ENCODE measurements at places on chromosomes 1 and 21.

- peak; percentile 1 for DNase-seq
These were observed 40.6 kb downstream of the NTNG1 start for GRCh38 chr1:107181253-107181969.

DNA sequence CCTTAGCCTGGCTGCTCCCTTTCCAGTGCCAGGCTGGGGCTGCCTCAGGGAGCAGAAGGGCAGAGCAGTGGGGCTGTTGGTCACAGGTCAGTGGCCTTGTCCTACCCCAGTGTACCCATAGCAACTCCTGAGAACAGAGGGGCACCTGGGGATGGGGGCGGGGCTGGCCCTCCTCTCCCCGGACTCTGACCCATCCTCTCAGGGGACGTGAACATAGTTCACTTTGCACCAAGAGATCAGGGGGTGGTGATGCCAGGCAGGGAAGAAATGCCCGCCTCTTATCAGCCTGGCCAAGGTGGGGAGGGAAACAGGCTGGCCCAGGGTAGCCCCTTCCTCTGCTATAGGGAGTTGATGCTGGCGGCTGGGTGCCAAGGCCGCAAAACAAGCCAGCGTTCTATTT is 4.9 kb downstream of the ETNK2 start:
- no peak for DNase-seq

- DNase-seq = no peak
These were observed 20.5 kb upstream of the SMYD3 start for GRCh38 chr1:246527402-246528088.

GRCh38 chr21:38439957-38440356 is 58.3 kb downstream of the ERG start:
- no peak for DNase-seq

DNA sequence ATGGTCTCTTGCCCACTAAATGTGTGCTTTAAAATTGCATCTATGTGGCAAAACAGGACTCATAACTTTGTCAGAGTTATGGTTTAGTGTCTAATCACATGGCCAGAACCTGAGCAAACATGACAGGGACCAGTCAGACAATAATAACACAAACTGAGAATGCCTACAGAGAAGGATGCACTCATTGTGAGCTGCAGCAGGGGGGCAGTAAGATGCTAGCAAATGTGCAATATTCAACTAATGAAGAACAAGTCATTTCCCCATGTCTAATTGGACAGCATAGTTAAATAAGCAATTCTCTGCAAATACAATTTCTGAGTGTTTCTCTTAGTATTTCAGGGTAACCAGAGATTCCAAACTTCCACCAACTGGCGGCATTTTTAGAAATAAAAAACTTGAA is 30.8 kb downstream of the SPAG17 start:
- peak; percentile 22 for DNase-seq

GRCh38 chr1:40075266-40075665 is 21.8 kb downstream of the PPT1 start:
- DNase-seq = no peak

DNA sequence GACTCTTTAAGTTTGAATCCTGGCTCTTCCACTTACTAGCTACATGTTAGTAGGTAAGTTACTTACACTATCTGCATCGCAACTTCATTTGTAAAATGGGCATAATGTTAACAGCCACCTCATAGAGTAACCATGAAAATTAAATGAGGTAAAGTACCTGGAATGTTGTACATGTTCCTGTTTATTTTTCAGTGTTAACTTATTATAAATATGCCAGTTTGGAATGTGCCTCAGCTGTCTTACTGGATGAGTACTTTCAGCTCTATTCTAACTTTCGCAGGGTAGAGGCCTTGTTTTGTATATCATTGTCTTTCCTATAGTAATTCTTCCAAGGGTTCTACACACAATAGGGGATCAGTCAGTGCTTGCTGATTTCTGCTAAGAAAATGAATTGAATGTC is 167.4 kb downstream of the DUSP10 start:
- DNase-seq = no peak

- DNase-seq = peak; percentile 76
These were observed 62.9 kb downstream of the TEX35 start for GRCh38 chr1:178575611-178576361.

DNA sequence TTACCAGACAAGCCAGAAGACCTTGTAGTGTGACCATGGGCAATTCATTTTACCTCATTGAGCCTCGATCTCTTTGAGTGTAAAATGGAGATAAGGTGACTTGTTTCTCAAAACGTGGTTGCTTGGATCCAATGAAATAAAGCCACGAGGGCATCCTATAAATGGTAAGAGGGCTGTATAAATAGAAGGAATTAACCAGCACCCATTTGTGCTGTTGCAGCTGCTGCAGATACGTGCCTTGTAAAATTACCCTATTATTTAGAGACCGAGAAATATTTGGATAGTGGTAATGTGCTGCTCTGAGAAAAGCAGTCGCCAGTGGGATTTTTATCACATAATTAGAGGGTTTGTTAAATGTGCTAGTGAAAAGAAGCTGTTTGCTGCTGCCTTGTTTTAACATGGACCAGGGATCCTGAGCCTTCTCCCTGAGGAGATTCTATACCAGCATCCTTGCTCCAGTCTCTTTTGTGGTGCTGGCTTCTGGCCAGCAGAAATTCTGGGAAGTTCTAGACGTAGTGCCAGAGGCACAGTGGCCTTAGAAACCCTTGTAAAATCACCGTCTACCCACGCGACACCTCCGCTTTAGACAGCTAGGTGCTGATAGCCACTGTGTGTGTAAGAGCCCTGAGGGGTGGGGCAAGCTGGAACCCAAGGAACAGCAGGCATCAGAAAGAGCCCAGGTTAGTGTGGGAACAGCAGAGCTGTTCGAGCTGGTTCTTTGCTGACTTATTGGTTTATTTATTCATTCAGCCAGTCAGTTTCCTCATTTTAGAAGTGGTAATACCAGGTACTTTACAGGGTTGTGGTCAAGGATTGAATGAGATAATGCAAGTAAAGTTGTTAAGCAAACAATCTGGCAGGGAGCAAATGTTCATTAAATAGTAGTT is 137.5 kb downstream of the NOS1AP start:
- no peak for DNase-seq

GRCh38 chr1:246647113-246647512 is 77.1 kb upstream of the SCCPDH start:
- no peak for DNase-seq

GRCh38 chr1:41751804-41752513 is 166.8 kb downstream of the HIVEP3 start:
- DNase-seq = peak; percentile 62

GRCh38 chr1:160675641-160676410 is 29.0 kb upstream of the SLAMF1 start:
- peak; percentile 90 for DNase-seq

- DNase-seq = no peak
These were observed 98.0 kb upstream of the C1orf174 start for GRCh38 chr1:3998086-3998485.

GRCh38 chr1:153746174-153746573 is 18.3 kb downstream of the INTS3 start:
- DNase-seq = no peak

- DNase-seq = no peak
These were observed 39.1 kb downstream of the NIPAL3 start for GRCh38 chr1:24454673-24455072.
